ENCODE measurements at places on chromosomes 13 and 19. TPM values are rescaled to one million over a fixed set of nuclear protein-coding genes. Genes with fewer than 3 reads are reported as not detected.
A peak's percentile ranks its signal among the peaks of the same experiment; 100 is the strongest.

DNA sequence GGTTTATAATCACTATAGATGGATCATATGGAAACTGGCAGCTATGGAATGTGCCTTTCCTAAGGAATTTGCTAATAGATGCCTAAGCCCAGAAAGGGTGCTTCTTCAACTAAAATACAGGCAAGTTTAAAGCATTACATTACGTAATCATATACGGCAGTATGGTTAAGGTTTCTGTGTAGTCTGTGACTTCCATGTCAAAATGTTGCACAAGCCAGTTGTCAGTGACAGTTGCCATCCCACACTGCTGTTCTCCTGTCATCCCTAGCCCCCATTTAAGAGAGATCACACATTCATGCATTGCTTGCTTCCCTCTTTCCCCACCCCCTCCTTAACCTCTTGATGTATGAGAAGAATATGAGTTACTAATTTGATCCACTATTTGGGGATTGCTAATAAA lies 47.3 kb downstream of the BRCA2 start:
- no peak for DNase-seq

The SPACA4 gene
- not detected for total RNA-seq

DNA sequence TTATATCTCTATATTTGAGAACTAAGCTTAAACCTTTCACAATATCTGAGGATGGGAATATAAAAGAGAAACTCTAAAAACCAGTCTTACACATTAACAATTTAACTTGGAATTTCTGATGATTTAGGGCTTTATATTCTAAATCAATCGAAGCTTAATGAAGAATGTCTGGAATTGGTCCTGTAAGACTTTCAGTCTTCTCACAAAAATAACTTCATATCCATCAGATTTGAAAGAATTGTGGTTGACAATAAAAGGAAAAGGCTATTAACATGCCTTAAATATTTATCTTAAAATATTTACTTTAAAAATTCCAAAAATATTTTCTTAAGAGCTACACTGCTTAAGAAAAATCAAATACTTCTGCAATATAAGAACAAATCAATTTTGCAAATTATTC lies 27.3 kb downstream of the MYCBP2 start:
- DNase-seq = no peak

DNA sequence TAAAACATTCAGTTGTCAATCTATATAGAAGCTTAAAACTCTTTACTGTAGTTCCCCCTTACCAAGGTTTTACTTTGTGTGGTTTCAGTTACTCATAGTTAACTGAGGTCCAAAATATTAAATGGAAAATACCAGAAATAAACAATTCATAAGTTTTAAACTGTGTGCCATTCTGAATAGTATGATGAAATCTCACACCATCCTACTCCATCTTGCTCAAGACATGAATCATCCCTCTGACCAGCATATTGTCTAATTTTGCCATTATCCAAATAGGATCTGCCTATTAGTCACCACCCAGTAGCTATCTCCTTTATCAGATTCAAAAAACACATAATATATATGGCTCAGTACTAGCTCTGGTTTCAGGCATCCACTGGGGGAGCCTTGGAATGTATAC lies 22.4 kb downstream of the ZNF571 start:
- no peak for DNase-seq

DNA sequence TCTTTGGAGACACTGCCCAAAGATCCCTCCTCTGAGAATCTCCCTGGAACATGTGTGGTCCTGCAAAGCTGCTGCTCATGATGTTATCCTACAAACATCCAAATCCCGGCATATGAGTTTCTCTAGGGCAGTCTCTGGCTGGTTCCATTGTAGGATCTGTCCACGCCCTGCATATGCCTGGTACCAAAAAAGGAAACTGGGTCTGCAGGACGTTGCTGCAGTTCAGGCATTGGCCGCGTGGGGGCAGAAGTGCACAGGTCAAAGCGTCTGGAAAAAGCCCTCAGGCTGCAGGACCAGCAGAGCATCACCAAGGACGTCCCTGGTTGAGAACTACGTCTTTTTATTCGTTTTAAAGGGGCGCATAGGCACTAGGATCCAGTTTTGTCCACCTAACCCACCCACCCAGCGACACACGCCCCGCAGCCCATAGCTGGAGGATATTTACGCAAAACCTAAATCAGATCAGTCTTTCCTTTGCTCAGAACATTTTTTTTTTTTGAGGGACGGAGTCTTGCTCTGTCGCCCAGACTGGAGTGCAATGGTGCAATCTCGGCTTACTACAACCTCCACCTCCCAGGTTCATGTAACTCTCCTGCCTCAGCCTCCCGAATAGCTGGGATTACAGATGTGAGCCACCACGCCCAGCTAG lies 12.9 kb upstream of the ZNF564 start:
- DNase-seq = peak; percentile 54

The MARK4 gene
- total RNA-seq = 27.2 TPM

DNA sequence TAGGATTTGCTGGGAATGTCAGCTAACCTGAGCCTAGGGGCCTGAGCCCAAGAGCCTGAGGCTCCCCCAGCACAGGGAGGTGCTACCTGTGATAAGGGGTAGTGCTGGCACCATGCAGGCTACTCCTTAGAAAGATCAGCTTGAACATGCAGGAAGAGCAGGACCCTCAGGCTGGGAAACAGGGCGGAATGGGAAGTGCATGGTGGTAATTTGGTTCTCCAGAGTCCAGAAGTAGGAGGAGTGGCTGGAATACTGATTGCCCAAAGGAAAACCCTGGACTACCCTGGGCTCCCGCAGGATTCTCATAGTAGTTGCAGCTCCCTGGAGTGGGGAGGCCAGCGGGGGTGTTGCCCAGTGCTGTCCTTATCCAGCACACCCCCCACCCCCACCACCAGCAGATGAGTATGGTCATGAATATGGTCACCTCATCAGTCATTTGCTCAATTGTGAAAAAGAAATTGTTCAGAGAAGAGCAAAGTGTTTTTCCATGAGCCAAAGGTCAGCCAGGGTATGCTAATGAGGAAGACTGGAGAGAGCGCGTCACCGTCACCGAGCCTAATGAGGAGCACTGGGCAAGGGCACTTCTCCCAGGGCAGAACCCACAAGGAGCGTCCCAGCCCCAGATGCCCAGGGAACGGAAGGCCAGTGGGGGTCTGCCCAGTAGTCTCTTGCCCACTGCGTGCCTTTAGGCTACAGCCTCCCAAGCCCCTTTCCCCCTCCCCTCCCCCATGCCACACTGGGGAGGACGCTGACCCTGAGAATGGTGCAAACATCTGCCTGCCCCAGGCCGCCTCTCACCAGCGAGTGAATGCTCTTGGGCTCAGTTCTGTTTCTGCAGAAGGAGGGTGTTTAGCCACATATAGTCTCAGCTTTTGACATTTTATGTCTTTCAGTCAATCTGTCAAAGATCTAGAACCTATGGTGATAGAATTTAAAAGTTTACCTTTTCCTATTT lies 5.3 kb downstream of the SLC25A15 start:
- no peak for DNase-seq

The NHLRC3 gene
- total RNA-seq = 40.3 TPM

GRCh38 chr19:2294687-2295335 lies 12.8 kb upstream of the PEAK3 start:
- DNase-seq = no peak

DNA sequence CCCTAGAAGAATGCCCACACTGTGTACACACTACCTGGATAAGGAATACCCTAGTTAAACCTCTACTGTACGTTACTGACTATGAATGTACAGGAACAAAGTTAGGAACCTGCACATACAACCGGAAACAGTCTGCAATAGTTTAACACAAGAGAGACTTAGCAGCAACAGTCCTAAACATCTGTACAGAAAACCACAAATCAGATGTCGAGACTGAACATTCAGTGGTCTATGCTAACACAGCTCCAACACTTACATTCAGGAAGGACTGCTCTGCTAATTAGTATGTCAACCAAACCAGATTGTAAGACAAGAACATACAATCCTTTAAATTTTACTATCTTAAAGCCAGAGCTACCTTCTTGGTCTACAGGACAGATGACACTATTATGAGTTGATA lies 104.9 kb downstream of the ZNF429 start:
- DNase-seq = no peak

DNA sequence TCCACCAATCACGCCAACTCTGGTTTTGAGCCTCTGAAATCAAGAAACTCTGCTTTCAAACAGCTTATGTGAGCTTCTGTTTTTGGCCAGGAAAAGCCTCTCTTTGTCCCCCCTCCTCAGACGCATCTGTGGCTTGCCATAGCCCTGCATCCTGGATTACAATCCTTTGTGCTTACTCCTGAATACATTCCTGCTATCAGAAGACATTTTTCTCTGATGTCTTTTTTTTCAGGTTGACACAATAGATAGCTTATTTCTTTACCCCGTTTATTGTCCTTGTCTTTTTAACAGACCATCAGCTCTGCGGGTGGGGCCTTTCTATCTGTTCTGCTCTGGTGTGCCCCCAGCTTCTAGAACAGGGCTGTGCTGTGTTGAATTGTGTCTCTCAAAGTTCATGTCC lies 11.0 kb downstream of the PNMA8B start:
- no peak for DNase-seq
